Activated T-cell treated with anti-CD3 and anti-CD28 coated beads, Interleukin-2, amount 50 U/mL, for 48 hours (primary cell): ENCODE measurements at places on chromosomes 12 and 14.

DNA sequence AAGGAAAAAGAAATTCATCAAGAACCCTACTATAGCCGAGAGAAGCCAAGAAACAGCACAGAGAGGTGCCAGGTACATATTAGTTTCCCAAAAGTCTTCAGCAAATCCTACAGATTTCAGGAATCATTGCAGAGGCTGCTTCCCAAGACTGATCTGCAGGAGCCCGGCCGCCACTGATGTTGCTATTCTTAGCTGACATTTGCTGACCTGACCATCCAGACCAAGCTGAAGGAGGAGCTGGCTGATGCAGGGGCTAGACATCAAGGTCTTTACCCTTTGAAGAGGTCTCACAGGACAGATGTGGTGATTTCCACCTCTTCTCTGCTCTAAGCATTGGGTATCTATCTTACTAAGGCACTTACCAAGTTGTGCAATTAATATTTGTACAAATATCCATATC is 444.8 kb upstream of the SOX5 start:
- DNase-seq, result no peak

DNA sequence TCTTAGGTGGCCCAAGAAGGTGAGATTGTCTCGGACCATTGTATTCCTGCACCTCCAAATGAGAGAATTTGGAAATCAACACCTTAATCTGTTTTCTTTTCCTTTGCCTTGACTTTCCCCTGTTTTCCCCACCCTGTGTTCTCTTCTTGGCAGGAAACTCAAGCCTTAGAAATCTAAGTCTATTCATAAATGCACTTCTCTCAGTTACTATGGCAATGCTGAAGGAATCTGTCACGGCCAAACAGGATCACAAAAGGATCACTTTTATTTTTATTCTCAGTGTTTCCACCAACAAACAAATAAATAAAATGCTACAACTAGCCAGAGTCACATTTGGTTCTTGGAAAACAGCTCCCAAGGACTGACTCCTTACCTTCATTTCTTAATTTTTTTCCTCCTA is 270.5 kb downstream of the BCAT1 start:
- no peak for DNase-seq

DNA sequence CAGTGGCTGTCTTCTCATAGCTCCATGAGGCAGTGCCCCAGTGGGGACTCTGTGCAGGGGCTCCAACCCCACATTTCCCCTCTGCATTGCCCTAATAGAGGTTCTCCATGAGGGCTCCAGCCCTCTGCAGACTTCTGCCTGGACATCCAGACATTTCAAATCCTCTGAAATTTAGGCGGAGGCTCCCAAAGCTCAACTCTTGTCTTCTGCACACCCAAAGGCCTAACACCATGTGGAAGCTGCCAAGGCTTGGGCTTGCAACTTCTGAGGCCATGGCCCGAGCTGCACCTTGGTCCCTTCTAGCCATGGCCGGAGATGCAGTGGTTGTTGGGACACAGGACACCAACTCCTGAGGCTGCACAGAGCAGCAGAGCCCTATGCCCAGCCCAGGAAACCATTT is 20.5 kb upstream of the PPP2R5C start:
- no peak for DNase-seq

DNA sequence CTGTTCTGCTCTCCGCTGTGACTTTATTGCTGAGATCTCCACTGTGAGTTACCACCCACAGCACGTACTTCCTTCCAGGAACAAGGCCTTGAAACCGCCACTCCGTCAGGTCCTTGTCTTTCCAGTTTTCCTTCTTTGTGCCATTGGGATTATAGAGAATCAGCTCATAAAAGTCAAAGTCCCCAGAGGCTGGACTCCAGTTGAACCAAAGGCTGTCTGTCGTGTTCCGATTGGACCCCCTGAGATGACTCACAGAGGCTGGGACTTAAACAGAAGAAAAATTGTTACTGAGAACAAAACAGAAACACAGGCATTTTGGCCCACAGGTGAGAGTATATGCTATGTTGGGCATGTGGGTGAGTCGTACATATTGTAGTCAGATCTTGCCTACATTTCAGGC is 76.6 kb downstream of the PTPRB start:
- no peak for DNase-seq
